Naive B cell (primary cell): ENCODE measurements at places on chromosomes 5 and 9.

GRCh38 chr5:157511651-157512644, 51.9 kb downstream of the NIPAL4 start:
- no peak for DNase-seq

DNA sequence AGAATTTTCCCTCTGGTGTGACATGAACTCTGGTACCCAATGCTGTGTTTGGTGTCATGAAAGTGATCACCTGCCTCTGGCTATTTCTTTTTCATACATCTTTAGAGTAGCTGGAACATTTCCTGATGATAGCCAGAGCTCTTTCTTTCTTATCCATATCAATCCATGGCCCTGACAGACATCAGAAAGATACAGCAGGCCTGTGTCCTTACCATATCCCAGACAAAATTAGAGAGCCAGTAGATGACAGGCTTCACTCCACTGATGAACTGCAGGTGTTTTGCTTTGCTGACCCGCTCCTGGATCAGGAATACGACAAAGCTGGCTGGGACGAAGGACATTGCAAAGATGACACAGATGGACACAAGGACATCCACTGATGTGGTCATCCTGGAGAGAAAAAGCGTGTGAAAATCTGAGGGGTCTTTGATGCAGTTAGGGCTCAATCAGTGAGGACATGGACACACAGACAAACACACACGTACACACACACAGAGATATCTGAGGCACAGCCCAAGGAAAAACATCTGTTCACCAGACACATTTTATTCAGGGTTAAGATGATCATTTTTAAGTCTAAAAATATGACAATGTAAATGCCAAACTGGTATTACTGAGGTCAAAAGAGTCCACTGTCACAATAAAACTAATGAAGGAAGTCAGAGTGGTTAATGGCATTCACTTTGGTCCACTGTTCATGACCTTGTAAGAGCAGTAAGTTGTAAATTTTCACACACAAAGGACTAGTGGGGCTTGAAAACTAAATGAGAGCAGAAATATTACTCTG, 34.5 kb downstream of the NIPSNAP3B start:
- no peak for DNase-seq

DNA sequence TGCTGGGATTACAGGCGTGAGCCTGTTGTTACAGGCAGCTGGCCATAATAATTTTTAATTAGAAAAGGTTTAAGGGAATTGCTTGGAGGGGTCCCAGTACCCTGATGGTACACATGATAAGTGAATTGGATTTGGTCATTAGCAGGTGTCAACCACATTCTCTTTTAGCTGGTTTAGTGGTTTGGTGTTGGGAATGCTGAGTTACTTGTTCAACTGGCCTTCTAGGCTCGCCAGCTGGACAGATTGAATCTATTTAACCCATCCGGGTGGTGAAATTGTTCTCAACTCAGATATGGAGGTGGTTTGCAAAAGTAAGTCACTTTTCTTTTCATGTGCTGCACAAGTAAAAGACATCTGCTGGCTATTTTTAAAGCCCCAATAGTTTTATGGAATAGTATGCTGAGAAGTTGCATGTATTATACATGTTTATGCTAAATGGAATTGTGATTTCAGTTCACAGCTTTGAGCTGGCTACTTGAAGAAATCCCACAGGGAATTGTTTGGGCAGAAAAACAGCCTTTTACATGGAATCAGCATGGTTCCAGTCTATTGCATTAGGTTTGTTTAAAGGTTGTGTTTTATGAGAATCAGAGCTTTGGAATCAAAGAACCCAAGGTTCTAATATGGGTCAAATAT, 149.8 kb upstream of the SLC28A3 start:
- no peak for DNase-seq

GRCh38 chr5:155919126-155919525, 407.8 kb upstream of the SGCD start:
- DNase-seq: no peak

DNA sequence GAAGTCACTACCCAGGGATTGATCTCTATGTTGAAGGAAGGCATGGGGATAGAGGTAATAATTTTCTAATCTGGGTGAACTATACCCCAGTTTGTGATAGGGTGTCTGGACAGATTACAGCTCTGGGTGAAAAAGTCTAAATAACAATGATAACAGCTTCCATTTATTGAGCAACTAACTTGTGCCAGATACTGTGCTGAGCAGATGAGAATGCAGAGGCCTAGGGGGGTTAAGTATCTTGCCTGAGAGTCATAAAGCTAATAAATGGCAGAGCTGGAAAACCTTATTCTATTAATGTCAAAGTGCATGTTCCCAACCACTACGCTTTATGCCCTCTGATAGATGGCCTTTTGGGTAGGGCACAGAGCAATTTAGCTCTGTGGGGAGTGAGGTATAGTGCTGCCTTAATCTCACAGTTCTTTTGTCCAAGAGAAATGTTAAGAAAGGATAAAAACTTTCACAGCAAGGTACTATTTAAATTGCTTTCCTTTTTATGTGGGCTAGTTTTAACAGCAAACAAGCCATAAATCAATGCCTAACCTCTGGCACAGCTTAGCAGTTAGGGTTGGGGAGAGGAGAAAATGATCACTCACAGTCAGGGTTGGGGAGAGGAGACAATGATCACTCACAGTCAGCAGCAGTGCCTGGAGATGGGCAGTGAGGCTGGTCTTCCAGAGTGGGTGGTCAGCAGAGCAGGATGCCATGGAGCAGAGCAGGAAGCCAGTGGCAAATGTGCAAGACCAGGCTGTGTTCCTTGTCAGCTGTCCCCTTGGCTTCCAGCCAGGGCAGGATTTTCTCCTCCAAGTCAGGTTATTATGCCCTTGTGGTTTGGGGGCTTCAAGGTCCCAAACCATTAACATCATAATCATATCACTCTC, 187.0 kb downstream of the CARTPT start:
- no peak for DNase-seq

DNA sequence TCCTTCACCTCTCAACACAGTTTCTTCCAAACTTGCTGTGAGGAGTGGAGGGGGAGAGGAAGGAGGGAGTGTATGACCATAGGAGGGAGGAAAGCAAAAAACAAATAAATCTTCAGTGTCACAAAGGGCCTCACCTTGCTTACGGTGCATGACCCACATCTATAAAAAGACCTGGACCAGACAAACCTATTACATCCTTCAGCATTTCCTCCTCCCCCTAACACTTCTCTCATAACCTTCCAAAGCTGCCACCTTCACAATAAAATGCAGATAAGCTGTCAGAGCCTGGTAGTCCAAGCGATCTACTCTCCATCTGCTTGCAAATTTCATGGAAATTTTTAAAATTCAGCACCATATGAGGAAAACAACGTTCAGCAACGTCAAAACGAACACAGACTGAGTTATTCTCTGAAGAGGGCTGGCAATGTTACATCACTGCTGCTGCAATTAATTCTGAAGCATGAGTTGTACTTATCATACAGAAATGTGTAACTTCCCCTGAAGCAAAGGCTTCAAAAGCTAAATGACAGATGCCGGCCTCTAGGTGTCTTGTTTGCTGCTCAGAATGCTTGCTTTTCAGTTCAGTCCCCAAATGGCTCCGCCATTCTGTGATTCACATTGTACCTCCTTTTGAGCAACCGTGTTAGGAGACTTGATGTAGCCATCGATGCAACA, 62.9 kb downstream of the EFNA5 start:
- no peak for DNase-seq

- no peak for DNase-seq
Observed at GRCh38 chr5:149472399-149472798, 78.8 kb downstream of the CSNK1A1 start.

DNA sequence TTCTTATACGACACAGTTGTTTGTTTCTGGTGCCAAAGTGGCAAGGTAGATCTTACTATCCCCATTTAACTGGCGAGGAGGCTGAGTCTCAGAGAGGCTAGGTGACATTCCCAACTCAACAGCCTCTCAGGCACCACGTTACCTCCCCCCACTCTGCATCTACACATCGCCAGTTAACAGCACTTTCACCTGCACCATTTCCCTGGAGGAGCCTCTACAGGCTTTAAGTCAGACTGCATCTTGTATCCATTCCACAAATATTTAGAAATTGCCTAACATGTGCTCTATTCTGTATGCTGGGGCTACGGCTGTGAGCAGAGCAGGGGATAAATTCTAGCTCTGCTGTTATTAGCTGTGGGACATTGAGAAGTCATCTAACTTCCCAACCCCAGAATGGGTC, 168.6 kb downstream of the INSYN2B start:
- no peak for DNase-seq

DNA sequence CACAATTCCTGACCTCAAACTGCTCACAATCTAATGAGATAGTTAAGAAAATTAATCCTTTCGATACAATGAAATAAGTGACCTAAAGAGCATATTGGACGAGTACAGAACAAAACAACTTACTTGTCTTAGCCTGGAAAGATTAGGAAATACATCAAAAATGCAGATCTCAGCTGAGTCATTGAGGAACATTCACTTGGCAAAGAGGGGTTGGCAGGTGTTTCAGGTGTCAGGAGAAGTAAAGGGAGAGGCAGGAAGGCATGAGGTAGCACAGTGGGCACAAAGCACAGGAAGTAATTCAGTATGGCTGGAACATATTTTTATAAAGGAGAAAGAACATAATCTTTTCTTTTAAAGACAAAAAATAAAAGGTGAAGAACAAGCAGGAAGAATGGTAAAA, 628.8 kb upstream of the RGMB start:
- DNase-seq: no peak

DNA sequence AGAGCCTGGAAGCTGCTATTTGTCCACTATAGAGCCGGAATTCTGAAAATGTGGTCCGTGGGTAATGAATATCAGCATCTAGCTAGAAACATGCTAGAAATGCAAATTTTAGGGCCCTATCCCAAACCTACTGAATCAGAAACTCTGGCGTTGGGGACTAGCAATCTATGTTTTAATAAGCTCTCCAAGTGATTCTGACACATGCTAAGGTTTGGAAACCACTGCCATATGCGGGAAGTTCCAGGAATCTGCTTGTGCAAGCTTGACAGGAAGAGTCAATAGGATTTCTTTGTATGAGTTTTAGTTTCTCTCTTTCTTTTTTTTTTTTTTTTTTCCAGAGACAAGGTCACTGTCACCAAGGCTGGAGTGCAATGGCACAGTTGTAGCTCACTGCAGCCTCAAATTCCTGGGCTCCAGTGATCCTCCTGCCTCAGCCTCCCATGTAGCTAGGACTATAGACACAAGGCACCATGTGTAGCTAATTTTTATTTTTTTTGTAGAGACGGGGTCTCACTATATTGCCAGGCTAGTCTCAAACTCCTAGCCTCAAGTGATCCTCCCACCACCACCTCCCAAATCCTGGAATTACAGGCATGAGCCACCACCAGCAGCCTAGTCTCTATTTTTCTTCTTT, 26.4 kb upstream of the CARNMT1 start:
- DNase-seq: no peak

DNA sequence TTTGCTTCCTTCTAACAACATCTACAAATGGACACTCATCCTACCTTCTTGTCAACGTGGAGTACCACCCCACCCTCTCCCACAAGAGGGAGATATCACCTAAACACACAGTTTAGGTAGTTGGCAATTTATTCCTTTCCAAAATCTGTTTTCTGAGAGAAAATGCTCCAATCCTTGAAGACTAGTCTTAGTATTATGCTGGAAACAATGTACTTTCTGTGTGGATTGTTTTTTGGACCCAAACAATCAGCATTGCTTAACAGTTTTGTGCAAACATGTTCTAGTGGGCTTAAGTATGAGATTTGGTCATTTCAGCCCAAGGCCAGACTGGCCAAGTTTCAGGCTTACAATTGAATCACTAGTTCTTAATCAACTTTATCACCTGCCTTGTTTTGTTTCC, 359.1 kb downstream of the ARHGEF28 start:
- DNase-seq: no peak

DNA sequence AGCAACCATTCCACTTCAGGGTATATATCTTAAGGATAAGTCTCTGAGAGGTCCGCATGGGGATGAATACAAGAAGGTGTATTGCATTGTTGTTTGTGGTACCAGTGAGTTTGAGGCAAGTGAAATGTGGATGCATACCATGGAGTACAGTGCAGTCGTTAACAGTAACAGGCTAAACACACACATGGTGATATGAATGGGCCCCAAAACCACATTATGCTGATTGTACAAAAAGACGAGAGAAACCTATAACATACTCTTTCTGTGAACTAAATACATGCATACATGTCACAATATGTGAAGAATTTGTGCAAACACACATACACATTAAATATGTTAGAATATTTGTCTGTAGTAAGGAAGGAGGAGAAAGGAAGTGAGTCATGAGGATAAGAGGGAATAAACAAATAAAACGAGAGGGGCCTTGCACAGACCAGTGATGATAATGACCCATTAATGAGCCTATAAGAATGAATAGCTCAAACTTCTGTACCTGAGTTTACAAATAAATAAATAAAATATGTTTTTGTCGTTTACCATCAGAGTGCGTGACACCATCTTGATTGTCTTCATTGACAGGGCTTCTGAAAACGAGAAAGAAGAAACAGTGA, 66.5 kb upstream of the RICTOR start:
- DNase-seq: no peak

DNA sequence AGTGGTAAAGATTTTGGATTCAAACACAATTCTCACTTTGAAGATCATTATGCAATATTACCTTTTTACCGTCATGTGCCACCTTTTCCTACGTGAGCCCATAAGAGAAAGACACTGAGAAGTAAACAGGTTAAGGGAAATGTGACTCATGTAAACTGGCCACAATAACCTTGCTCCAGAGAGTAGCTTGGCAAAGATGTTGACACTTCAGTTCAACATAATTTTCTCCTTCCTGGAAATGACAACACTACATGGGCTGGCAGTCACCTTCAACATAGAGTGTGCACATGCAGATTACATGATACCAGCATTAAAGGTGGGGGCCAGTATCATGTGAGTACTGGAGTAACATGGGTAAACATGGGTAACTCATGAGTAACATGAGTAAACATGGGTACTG, 141.9 kb downstream of the CDK5RAP2 start:
- DNase-seq: no peak

DNA sequence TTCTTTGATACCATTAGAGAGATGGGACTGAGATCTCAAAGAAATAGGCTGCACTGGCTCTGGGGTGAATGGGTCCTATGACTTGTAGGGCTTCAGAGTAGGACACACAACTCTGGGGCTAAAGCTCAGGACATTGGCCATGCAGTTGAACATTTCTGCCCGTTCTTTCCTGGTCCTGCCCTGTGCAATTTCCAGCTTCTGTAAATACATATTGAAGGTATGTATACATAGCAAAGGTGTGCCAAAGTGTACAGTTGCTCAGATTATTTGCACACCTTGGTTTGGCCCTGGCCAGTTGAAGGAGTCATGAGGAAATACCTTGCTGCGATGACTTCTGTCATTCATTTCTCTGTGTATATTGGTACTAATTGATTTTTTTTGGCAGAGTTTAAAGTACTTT, 52.8 kb upstream of the TAF11L2 start:
- DNase-seq: no peak

- DNase-seq: peak; percentile 69
Observed at GRCh38 chr9:129174102-129174723, 3.8 kb downstream of the IER5L start.

DNA sequence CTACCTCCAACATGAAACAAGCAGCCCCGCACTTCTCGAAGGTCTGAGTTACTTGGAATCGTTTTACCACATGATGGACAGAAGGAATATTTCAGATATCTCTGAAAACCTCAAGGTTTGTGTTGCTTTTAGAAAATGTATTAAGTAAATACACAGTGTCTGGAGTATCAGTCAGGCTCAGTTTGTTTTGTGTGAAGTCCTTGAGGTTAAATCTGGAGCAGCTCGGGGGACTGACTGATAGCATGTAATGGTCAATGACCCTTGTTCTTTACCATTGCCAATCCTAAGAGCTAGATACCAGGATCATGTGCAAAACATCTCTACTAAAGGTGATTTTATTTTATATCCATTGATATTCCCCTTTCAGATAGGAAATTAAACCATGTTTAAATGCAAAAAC, 26.9 kb upstream of the LNPEP start:
- DNase-seq: no peak
